ENCODE measurements at places on chromosomes 5 and 9.

DNA sequence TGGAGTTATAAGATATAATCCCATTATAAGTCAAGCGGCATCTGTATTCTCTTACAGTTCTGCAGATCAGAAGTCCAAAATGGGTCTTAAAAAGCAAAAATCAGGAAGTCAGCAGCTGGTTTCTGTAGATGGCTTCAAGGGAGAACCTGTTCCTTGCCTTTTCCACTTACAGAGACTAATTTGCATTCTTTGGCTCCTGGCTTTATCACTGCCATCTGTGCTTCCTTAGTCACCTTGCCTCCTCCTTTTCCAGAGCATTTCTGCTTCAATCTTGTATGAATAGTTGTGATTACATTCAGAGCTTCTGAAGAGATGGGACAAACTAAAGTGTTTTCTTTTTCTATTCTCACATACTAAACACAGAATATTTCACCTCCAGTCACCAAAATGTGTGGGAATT is 647.3 kb upstream of the GRAMD2B start:
- no peak for DNase-seq

DNA sequence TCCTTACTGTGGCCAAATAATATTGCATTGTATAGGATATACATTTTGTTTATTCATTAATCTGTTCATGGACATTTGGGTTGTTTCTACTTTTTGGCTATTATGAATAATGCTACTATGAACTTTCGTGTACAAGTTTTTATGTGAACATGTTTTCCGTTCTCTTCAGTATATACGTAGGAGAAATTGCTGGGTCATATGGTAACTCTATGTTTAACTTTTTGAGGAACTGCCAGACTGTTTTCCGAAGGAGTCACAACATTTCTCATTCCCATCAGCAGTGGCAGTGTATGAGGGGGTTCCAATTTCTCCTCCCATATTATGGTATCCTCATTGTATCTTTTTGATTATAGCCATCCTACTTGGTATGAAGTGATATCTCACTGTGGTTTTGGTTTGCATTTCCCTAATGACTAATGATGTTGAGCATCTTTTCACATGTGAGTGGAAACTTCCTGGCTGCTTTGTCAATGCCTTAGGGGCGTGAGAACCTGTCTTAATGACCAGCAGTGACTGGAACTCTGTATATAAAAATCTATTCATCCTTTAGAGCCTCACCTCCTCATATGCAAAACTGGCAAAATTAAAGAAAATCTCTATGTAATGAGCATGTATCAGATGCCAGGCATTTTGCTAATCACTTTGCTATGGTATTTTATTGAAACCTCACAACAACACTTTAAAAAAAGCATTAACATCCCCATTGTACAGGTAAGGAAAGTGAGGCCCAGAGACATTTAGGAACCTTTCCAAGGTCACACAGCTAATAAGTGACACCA is 47.8 kb upstream of the TGFBR1 start:
- no peak for DNase-seq

DNA sequence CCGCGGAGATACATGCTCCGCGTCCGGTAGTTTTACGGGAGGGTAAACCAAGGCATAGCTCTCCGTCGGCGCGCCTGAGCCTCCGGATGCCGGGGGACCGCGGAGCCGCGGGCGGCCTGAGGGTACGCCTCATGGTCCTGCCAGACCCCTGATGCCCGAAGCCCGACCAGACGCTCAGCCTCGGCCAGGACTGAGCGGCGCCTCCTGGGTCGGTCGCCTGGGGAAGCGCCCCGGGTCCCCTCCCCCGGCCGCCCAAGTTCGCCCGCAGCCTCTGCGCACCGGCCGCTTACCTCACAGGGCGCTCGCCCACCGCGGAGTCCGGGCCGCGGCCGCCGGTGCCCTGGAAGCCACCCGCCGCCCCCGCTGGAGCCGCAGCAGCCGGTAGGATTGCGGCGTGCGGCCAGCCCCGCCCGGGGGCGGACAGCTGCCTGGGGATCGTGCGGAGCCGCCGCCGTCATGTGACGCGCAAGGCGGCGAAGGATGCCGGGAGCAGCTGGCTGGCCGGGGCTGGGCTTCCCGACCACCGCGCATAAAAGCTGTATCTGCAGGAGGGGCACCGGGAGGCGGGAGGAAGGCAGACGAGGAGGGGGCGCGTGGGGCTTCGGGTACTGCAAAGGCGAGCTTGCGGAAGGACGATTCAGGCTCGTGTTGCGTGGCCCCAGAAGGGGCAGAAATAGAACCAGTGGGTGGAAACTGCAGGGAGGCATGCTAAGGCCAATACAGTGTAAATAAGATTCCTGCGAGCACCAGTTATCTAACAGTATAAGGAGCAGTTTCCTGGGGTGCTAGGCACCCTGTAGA is at the start of gene FBXO10:
FBXO10 (minus strand) TSS at position 460 of the 801 bp plus-strand sequence. CDS start 34,612 bp downstream, outside the sequence.
- no peak for DNase-seq

- DNase-seq, result no peak
Measured at GRCh38 chr5:179603308-179603707, 20.2 kb downstream of the HNRNPH1 start.

GRCh38 chr5:178069909-178070308 is 43.4 kb upstream of the N4BP3 start:
- no peak for DNase-seq

- DNase-seq, result no peak
Measured at GRCh38 chr9:94140791-94141790, 56.8 kb downstream of the PTPDC1 start.
